GF-D8 (cell line): ENCODE measurements at places on chromosomes 3 and 15.

- no peak for DNase-seq
These were observed 203.9 kb downstream of the MINAR1 start for GRCh38 chr15:79635897-79636561.

- DNase-seq: no peak
These were observed 19.0 kb upstream of the MEX3B start for GRCh38 chr15:82064824-82065223.

- no peak for DNase-seq
These were observed 392.2 kb downstream of the DIPK2A start for GRCh38 chr3:144363856-144364255.

DNA sequence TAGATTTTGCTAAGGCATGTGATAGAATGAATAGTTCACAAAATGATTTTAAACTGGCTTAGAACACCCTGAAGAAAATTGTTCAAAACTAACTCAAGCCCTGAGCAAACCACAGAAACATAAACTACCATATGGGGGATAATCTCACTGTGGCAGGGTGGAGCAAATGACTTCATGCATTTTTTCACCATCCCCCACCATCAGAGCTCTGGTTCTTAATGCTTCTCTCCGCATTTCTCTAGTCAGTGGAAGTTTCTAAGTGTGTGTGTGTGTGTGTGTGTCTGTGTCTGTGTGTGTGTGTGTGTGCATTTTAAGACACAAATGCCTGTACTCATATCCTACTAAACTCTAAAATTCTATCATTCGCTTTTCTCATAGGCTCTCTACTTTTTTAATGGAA, 107.1 kb upstream of the PHLDB2 start:
- DNase-seq: no peak

DNA sequence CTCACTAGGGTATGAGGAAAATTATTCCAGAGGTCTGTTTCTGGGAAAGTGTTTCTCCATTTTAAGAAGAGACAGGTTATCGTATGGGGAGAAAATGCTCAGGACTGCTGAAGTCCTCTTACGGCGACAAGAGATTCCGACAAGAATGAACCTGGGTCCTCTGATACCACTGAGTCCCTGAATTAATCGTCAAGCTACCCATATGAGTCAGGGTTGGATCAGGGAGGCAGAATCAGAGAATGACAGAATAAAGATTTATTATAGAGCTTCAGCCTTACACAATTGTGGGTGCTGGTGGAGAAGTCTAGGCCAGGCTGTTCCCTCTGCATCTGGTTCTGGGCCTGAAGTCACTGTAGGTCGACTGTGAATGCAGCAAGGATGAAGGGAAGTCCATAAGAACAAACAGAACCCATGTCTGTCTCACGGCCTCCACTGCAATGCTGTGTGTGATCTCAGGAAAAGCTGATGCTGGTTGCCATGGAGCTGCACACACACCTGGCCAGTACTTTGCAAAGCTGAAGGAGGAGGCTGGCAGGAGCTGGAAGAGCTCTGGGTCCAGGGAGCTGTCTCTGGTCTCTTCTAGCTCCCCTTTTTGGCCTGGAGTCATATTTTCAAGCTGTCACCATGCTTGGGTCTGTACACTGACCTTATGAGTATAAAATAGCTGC, 83.9 kb downstream of the HHLA2 start:
- DNase-seq: no peak

DNA sequence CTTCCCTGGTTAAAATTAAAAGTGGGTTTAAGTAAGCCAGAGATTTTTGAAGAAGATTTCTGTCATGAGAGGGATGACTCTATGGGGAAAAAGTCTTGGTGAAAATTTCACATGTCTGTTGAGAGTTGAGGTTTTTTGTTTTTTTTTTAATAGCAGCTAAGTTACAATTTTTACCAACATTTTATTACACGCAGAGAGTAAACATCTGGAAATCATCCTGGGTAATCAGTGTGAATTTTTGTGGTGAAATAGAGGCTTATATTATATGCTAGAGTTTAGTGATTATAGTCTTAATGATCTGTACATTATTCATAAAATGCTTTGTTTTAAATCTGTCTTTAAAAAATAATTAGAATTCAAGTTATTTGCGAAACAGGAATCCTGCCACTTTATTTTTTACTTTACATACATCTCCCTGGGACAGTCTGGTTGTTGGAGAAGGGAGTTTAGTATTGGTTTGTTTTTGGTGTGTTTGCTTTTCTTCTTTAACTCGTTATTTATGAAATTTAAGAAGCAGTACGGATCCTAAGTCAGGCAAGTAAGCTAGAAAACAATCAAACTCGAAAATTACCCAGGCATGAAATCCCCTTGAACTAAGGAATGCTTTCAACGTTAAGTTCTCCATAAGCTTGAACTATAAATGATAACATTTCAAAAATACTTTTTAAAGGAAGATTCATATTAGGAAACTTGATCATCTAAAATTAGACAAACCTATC, 143.4 kb upstream of the TSC22D2 start:
- no peak for DNase-seq

- no peak for DNase-seq
These were observed 134.1 kb downstream of the NLGN1 start for GRCh38 chr3:173531602-173532001.

- DNase-seq: no peak
These were observed 6.4 kb downstream of the UBP1 start for GRCh38 chr3:33433843-33434242.

DNA sequence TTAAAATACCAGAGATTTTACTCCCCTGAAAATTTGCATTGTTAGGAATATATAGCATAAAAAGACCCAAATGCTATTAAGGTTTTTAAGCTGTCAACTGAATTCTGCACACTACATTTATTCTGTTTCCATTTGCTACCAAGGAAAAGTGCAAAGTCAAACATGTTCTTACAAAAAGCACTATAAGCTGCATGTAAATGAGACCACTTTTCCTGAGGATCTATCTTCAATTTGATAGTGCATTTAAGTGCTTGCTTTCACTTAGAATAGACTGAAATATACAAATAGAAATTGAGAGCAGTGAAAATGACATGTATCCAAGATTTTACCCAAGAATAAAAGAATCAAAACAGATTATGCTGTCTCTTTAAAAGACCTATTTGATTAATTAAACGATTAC, 1216.2 kb downstream of the ROBO2 start:
- DNase-seq: no peak

DNA sequence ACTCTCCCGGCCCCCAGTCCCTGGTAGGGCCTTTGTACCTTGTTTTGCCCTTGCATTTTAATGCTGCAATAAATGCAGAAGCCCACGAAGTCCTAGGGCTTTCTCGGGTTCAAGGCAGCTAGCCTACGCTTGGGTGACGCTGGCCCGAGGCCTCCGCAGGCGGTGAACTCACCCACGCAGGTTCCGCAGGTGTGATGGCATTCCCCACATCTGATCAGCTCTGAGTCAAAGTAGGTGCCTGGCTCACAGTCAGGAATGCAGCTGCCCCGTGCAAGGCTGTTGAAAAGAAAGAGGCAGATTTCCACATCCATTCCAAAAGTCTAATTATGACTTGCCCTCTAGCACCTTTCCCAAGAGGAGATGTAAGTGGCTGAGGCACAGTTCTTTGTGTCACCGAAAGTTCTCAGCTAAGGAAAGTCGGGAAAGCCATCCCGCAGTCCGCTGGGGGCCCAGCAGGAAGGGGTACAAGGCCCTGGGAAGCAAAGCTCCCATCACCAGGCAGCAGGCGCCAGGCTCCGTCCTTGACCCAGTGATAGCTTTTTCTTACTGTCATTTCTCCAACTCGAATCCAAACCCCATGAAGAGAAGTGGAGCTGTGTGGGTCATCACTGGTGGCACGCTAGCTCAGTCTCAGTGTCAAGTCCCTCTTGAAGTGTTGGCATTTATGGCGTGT, 23.2 kb upstream of the SNRPA1 start:
- no peak for DNase-seq

- no peak for DNase-seq
These were observed 1.6 kb downstream of the TTC21A start for GRCh38 chr3:39109086-39109485.

DNA sequence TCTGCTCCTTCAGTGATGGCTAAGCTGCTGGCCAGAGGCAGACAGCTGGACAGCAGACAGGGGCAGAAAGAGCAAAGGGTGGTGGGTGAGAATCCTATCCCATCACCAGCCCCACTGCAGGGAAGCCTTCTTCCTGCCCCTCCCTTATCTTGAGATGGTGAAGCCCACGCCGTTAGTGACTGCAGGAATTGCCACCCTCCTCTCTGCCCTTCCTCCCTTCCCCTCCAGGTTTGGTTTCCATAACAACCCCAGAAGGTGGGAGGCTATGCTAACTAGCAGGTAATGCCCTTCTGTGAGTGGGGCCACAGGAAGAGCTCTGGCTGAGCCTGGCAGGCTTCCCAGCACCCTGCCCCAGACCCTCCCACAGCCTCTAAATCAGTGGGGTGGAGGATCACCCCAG, 32.8 kb downstream of the SCN5A start:
- no peak for DNase-seq

GRCh38 chr3:88410259-88410658, 260.5 kb downstream of the C3orf38 start:
- no peak for DNase-seq

DNA sequence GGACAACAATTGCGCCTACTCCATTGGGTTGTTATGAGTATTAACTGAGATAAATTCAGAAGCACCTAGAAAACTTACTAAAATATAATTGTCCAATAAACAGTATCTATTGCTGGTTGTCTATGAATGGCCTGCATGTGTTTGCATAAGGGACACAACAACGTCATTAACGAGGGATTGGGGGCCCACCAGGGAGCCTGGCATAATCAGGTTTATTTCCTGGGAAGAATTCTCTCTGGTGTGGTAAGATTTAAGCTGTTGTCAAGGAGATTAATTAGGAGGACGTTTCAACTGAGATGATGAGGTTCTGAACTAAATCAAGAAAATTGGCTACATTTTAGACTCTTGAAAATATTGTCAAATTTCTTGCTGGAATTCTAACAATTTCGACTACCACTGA, 176.1 kb upstream of the CDIN1 start:
- DNase-seq: no peak

DNA sequence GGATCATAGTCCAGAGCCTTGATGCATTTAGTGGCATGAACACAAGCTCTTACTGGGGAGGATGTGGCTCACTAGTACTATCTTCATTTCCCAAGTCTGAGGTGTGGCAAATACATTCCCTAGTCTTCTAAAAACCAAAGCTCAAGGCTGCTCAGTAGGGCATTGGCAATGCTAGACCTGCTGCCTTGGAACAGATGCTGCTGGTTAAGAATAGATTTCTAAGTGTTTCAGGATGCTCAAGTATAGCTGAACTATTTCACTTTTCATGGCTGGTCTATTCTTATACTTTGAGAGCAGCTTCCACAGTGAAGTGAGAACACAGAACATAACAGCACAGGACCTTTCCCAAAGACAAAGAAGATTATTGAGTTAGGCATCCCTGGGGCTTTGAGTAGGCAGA, 178.8 kb downstream of the CHST2 start:
- DNase-seq: no peak

DNA sequence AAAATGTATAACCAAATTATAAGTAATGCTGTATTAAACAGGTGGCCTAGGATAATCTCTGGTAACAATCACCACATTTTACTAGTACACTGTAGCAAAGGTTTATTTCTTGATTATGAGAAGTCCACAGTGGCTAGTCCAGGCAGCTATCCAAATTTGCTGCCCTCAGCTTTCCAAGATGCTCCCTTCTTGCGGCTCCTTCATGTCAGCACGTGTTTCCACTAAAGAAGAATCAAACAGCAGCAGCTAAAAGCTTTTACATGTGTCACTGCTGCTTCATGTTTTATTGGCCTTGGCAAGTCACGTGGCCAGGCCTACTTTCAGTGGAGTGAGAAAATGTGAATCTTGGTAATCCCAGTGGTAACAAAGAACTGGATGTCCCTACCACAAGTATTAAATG, 5.6 kb upstream of the RBMS3 start:
- DNase-seq: no peak

GRCh38 chr3:64140651-64141050, 84.6 kb downstream of the PRICKLE2 start:
- DNase-seq: no peak

DNA sequence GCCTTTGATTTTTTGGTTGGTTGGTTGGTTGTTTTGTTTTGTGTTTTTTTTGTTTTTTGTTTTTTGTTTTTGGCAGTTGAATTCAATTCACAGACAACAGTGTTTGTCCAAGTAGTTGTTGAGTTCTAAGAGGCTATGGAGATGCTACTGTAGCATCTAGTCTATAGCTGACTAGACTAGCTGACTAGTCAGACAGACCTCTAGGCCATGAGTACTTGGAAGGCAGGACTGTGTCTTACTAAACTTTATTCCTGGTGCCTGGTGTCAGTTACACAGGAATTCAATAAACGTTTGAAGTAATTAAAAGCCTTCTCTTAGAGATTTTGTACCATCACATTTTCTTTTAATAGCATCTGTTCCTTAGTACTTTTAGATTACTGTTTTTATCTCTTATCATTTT, 35.7 kb downstream of the RNF13 start:
- no peak for DNase-seq

GRCh38 chr3:11898611-11899325, 52.1 kb upstream of the TAMM41 start:
- no peak for DNase-seq

- DNase-seq: no peak
These were observed 26.0 kb upstream of the MAGEF1 start for GRCh38 chr3:184737641-184738505.

DNA sequence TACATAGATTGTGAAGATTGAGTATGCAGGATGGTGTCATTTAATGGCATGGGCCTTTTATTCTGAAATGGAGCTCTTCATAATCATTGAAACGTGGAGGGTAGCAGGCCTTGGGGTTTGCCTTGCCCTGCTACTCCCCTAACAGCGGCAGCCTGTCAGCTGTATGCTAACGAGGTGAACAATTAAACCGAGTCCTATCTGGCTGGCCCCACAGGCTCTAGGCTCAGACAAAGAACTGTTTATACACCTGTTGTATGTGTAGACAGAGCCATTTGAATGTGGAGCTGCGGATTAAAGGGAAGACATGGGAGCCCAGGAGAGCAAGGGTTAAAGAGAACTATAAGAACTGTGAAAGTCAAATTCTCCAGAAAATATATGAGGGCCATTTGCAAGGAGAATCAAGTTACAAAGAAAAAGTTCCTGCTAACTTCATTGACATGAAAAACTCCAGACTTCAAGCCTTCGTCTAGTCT, 116.7 kb upstream of the CGNL1 start:
- DNase-seq: no peak

- no peak for DNase-seq
These were observed 513.3 kb upstream of the CFAP20DC start for GRCh38 chr3:59563072-59563605.
